ENCODE measurements at places on chromosomes 3 and 15. TPM values are rescaled to one million over a fixed set of nuclear protein-coding genes. Genes with fewer than 3 reads are reported as not detected.

GRCh38 chr3:86929046-86929445, 61.9 kb downstream of the VGLL3 start:
- DNase-seq = no peak
- no peak overlapping the region for H3K27ac ChIP-seq
- H3K36me3 ChIP-seq = no peaks in the 10 kb centered on the region

DNA sequence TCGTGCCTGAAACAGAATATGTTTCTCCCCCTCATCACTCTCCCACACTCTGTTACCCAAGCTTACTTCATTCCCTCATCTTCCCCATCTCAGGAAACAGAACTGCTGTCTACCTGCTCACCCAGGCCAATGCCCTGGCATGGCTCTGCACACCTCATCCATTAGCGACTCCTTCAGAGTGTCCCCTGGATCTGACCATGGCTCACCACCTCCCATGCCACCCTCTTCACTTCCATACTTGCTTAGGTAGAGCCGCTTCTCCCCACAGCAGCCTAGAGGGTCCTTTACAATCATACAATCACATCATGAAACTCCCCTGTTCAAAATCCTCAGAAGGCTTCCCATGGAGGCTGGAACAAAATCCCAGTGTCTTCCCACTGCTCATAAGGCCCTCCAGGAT, 33.9 kb upstream of the RAD18 start:
- H3K36me3 ChIP-seq = no peaks in the 10 kb centered on the region
- no peaks in the 10 kb centered on the region for H3K27me3 ChIP-seq
- peaks cover 12% of the 10 kb centered on the region for H3K4me1 ChIP-seq
- H3K4me3 ChIP-seq = no peak overlapping the region

- no peaks in the 10 kb centered on the region for H3K4me1 ChIP-seq
- H3K27me3 ChIP-seq = no peaks in the 10 kb centered on the region
- no peak overlapping the region for H3K27ac ChIP-seq
- no peak for DNase-seq
Observed at GRCh38 chr3:70383360-70383831, 71.0 kb upstream of the MDFIC2 start.

DNA sequence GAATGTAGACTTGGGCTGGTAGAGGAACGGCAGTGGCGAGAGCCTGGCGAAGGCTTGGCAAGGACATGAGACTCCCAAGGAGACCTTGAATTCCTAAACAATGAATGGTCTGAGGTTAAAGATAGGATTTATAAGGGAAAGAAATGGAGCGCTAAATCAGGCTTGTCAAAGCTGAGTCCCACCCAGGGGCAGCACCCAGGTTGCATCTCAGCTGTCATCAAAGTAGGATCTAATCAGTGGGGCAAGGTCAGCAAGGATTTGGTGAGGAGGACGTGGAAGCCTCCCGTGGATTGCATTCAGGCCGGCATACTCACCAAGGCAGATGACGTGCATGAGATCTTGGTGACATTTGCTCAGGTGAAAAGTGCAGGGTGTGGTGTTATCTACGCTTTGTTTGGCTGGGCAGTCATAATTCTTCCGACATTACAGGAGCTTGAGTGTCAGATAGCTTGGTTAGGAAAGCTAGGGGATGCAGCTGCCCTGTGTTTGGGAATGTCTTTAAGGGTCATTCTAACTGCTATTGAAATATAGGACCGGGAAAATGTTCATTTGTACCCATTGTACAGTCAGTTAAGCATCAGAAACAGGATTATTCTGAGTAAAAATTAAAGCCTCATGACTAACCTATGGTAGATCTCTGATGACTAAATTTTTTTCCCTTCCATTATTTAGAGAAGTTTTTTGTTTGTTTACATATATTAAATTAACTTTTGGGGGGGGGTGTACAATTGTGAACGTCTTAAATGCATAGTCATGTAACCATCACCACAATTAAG, 99.4 kb upstream of the TSC22D2 start:
- no peaks in the 10 kb centered on the region for H3K27me3 ChIP-seq
- no peaks in the 10 kb centered on the region for H3K4me1 ChIP-seq
- H3K4me3 ChIP-seq = no peak overlapping the region

- no peak overlapping the region for H3K4me3 ChIP-seq
- no peaks in the 10 kb centered on the region for H3K27me3 ChIP-seq
- H3K4me1 ChIP-seq = no peaks in the 10 kb centered on the region
- no peaks in the 10 kb centered on the region for H3K36me3 ChIP-seq
- no peak for DNase-seq
- H3K27ac ChIP-seq = no peak overlapping the region
Observed at GRCh38 chr3:61288446-61288845, 37.2 kb upstream of the FHIT start.

AGBL1 gene
- total RNA-seq = 0.21 TPM

DNA sequence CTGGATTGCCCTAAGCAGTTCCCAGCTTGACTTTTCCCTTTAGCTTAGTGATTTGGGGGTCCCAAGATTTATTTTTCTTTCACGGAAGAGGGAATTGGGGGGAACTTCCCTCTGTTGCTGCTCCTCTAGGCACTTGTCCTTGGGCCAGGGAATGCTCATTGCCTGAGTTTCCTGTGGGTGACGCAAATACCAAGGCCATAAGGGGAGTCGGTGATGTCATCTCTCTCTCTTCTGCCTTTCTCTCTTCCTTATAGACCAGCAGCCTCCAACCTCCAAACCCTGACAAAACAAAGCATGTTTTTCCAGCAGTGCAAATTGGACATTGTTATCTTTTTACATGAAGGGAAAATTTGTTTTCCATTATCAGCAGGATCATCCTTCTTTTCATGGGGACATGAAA, 120.2 kb downstream of the ITPR1 start:
- no peak for DNase-seq
- no peak overlapping the region for H3K4me3 ChIP-seq
- no peak overlapping the region for H3K27ac ChIP-seq
- no peaks in the 10 kb centered on the region for H3K4me1 ChIP-seq
- H3K36me3 ChIP-seq = no peaks in the 10 kb centered on the region
- no peaks in the 10 kb centered on the region for H3K27me3 ChIP-seq

Data from tibial nerve (tissue), 4 donors.